Right ventricle myocardium inferior (tissue), 1 donor: ENCODE measurements at places on chromosomes 4 and X.

GRCh38 chrX:155094468-155095061 lies 23.3 kb downstream of the BRCC3 start:
- DNase-seq: no peak

GRCh38 chr4:143858456-143858855 lies 46.9 kb downstream of the GYPE start:
- DNase-seq: no peak

- DNase-seq: no peak
These were observed 199.6 kb downstream of the AFF2 start for GRCh38 chrX:148700021-148700420.

- DNase-seq: no peak
These were observed 79.2 kb upstream of the C4orf54 start for GRCh38 chr4:99736846-99737245.

DNA sequence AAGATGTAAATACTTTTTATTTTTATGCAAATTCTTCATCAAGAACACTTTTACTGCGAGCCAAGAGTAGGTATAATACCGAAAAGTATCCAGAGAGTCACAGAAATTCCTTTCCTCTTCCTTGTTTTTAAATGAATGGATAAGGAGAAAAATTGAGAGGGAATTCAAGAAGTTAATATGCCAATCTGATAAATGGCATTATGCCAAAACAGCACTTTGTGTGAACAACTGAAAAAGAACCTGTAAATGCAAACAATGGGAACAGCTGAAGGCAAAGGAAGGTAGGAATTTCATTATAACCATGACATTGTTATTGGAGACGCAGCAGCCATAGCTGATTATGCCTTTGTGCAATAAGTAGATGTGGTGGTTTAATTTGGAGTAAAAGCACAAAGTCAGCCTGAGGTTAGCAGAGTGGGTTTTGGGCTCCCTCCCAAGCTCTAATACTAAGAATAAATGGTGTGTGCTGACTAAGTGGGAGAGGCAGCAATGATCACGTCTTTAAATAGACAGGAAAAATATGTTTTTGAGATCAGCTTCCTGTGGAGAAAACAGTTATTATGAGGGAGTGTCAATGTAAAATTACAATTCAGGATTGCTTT lies 209.8 kb upstream of the NDST4 start:
- no peak for DNase-seq
